ENCODE measurements at places on chromosomes 7 and 10.

DNA sequence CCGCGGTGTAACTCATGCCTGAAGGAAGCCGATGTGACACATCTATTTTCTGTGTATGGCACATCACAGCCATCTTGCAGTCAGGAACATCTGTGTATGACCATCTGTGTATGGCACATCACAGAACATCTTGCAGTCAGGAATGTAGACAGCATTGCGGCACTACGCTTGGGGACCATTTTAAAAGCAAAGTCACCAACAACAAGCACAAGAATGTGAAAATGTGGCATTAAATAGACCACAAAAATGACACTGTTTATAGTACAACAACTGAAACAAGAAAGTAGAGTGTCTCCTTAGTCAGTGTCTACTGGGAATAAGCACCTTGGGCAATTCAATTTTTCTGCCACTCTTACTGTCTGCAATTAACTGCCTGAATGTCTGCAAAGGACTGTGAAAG lies 124.4 kb downstream of the HGF start:
- no peak for DNase-seq

DNA sequence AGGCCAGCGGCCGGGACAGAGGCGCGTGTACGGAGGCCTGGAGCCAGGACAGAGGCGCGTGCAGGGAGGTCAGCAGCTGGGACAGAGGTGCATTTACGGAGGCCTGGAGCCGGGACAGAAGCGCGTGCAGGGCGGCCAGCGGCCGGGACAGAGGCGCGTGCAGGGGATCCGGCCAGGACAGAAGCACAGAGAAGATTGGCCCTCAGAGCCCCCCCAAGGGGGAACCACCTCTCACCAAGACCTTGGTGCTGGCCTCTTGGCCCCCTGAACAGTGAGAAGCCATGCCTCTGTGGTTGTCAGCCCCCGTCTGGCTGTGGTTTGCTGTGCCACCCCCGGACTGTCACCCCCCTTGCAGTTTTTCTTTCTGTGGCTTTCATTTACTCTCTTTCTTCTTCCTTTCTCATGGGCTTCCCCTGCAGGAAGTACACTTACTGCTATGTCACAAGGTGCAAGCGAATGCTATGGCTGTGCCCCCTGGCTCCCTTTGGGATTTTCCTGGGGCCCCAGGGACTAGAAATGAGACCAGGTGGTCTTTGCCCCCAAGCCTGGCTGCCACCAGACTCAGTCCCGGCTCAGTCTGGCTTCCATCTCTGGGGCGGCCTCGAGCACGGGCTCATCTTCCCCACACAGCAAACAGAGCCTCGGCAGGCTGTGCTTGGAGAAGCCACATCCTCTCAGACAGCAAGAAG lies 41.1 kb downstream of the INSIG1 start:
- DNase-seq = peak; percentile 14

DNA sequence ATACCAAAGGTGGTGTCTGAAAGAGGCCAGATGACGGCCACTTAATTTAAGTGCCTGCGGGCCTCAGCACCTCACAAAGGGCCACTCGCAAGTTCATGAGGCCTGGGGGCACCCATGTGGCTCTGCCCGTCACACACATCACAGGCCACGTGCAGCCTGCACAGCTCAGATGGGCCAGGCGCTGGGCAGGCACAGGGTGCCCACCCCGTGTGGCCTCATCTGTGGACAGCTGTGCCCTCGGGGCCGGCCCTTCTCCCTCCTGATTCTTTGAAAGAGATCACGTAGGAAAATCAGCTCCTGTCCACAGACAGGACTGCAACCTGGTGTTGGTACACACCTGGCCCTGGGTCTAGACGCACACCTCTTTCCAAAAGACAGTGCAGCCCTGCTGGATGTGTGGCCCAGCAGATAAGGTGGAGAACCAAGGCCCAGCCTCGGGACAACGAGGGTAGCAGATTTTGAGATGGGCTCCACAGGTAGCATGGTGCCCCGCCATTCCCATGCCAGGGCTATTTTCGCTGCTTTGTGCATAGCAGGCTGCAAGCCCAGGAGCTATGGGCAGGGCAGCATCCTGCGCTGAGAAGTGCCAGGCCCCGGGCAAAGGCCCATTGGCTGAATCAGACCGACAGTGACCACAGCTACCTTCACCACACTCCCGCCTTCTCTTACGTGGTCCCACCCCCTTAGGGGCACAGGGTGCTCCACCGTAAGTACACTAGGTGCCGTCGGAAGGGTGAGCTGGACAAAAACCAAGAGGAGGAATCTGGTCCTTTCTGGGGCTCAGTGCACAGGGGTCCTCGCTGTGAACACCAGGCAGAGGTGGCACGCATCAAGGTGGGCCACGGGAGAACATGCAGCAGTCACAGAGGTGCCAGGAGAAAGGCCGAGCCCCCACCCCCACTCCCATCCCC lies 124.5 kb downstream of the EBF3 start:
- no peak for DNase-seq

DNA sequence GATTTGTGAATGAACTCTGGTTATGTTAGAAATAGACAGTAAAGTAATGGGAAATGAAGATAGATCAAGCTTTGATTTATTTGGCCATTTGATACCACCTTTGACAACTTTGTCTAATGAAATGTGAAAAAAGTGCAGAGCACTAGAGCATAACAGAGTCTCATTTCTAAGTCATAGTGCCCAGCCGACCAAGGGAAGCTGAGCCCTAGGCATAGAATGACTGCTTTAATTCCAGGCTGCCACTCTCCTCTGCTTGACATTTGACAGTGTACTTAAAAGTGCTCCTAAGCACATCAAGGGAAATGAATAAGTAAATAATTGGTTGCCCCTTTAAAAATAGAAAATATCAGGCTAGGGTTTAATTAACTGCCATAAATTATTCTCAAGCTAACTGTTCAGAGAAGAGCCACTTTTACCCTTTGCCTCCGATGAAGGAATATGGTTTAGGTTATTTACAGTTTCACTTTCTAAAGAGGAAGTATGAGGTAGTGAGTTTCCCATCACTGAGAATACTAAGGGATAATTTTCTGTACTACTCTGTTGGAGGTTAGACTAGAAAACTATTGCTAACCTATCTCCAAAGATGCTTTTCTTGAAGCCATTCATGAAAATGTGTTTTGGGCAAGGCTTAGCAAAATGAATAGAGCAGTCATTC lies 591.6 kb downstream of the REEP3 start:
- DNase-seq = no peak

- DNase-seq = no peak
Observed at GRCh38 chr7:54541669-54542625, at the start of gene VSTM2A. Gene VSTM2A, plus strand, starts transcription at chr7:54542375. Its CDS starts 356 bp downstream, at chr7:54542731.

DNA sequence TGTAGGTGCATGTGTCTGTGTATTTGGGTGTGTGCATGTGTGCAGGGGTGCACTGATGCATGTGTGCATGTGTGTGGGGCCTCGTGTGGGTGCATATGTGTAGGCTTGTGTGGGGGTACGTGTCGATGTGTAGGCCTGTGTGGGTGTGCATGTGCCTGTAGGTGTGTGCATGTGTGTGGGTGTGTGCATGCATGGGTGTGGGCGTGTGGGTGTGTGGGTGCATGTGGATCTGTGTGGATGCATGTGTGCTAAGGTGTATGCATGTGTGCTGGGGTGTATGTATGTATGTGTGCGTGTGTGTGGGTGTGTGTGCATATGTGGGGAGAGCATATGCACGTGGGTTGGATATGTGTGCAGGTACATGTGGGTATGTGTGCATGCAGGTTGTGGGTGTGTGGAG lies 73.2 kb downstream of the NKX6-2 start:
- no peak for DNase-seq

- DNase-seq = no peak
Observed at GRCh38 chr7:50362712-50363282, 58.3 kb downstream of the IKZF1 start.

DNA sequence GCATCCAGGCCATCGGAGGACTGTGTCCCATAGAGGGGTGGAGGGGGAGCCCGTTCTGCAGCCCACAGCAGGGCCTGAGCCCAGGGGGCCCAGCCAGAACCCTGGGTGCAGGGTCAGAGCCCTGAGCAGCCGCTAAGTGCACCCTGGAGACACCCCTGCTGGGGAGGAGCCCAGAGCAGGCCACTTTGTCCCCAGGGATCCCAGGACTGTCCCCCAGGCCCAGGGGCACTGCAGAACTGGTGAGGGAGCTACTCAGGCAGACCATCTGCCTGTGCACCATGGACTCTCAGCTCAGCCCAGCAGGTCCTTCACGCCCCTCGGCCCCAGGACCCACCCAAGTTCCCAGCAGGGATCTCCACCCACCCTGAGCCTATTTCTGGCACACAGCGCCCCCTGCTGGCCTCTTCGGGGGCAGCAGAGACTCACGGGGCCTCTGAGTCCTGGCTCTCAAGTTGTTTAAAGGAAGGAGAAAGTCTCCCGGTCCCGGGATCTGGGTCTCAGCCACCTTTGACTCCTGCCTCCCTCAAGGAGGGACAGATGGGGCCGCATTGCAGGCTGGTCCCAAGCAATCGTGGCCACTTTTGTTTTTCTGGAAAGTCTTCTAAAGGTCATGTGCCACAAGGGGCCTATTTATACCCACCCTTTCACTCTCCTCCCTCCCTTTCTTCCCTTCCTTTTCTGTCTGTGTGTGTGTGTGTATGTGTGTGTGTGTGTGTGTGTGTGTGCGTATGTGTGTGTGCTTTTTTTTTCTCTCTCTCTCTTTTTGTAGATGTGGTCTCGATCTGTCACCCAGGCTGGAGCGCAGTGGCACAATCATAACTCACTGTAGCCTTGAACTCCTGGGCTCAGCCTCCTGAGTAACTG lies 90.3 kb downstream of the MYL10 start:
- DNase-seq = peak; percentile 81

GRCh38 chr10:43683451-43684291 lies 35.0 kb upstream of the ZNF32 start:
- DNase-seq = no peak

DNA sequence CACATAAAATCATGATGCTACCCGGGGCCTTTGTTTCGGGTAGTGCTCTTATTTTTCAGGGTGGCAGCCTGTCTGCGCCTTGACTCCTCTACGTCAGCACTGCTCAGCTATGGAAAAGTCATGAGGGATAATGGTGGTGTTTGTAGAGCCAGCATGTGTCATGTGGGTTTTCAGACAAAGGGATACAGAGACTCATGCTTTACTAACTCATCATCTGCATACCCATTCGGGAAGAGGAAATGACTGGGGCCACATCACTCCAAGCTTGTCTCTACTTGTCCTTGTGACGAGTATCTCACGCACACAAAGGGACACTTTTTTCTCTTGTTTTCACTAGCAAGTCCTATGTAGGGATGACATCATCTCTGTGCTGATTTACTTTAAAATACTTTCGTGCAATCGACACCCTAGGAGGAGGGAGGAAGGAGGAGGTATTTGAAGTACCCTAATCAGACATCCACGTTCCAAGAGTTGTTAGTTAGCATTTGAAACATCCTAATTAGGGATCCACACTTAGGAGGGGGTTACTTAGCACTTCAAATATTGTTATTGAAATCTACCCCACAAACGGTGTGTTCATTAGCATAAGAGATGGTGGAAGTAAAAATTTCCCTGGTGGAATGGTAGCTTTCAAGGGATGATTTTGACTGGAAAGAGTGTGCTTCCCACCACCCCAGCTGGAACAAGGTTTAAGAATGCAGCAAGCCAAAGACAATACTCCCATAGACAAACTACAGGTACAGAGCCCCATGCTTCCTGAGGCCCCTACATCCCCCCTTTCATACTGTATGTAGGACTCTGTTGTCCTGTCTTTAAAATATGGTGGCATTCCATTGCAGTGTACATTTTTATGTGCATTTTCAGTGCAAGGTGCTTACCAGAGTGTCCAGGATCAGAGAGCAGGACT lies 52.0 kb downstream of the THNSL1 start:
- DNase-seq = no peak

DNA sequence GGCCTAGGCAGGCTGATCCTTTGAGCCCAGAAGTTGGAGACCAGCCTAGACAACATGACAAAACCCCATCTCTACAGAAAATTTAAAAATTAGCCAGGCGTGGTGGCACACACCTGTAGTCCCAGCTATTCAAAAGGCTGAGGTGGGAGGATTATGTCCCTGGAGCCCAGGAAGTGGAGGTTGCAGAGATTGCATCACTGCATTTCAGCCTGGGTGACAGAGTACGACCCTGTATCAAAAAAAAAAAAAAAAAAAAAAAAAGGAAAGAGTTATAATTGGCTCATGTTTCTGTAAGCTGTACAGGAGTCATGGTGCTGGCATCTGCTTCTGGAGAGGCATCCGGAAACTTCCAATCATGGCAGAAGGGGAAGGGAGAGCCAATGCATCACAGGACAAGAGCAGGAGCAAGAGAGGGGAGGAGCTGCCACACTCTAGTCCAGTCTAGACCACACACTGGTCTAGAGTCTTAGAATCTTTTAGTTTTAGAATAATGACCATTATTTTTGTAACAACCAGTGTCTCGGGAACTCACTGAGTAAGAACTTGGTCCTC lies 16.8 kb downstream of the DOCK1 start:
- DNase-seq = no peak

DNA sequence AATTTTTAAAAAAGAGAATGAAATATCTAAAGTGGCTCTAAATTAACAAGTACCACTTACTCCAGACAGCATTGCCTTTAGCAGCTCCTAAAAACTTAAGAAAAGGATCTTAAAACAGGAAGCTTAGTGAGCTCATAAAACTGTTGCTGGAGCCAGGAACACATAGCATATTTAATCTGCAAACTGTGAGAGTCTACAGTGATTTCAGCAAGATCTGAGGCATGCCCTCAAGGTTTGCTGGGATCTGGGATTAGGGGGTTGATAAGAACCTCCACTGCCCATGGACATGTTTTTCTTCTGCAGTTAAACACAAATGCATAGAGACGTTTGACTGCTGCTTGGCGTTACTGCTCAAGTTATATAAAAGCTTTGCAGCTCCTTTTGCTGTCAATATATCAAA lies 3.8 kb downstream of the GLI3 start:
- DNase-seq = no peak

DNA sequence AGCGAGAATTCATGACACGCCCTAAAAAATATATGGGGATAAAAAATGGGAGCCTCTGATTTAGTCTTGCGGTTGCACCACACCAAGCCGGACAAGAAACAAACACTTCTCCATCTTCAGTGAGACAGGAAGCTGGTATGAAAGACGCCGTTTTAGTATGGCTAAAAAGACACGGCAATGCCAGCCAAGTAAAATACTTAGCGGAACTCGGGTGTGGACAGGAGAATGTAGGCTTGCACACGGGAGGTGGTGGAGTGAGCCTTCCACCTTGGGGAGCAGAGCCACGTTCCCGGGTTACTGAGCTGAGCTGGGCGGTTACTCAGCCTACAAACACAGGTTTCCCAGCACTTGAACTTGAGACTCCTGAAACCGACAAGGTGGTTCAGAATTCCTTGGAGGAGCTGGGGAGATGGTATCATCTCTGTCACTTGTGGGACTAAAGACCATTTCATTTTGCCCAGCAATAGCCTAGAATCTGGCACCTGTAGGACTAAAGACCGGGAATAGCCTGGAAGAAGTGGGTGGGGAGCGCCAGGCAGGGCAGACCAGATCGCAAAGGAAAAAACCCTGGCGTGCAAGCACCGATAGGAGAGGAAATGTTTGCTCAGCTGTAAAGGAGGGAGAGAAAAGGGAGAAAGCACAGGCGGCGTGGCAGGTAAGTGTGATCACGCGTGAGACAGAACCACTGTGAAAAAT lies 34.8 kb upstream of the SEPHS1 start:
- DNase-seq = no peak

GRCh38 chr7:102859799-102860125 lies 53.0 kb upstream of the LRRC17 start:
- no peak for DNase-seq
